ENCODE measurements at places on chromosomes 5 and 9.

DNA sequence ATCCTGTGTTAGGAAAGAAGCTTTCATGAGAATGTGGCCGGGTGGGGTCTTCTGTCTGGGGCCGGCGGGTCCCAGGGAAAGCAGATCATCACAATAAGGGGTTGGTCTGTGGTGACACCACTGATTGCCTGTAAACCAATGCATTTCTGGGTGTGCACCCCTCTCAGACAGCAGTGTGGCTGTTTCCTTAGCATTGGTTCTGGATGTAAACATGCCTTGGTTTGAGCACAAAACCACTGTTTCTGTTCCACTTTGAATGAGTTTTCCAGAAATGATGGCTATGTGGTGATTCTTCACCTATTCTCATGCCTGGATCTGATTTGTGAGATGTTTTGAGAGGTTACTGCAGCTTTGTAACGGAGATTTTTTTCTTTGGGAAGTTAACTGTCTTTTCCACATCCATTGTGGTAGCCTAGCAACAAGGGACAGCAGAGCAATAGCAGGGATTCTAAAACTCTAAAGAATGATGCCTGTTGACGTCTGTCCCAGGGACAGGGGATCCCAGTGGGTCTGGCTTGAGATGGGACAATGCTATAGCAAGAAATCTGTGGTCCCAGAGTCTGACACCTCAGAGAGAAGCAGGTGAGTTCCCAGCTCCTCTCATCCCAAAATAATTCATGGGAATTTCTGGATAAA lies at the start of gene CCDC192:
Gene CCDC192 (plus strand): TSS at position 466 of the 636 bp plus-strand sequence. CDS start 55 bp downstream, at position 521.
- DNase-seq: no peak

- DNase-seq: no peak
These were observed 110.7 kb upstream of the FST start for GRCh38 chr5:53369681-53370080.

GRCh38 chr9:33044677-33045282 lies 19.7 kb downstream of the DNAJA1 start:
- no peak for DNase-seq

GRCh38 chr5:38426490-38426889 lies 130.0 kb downstream of the LIFR start:
- no peak for DNase-seq

DNA sequence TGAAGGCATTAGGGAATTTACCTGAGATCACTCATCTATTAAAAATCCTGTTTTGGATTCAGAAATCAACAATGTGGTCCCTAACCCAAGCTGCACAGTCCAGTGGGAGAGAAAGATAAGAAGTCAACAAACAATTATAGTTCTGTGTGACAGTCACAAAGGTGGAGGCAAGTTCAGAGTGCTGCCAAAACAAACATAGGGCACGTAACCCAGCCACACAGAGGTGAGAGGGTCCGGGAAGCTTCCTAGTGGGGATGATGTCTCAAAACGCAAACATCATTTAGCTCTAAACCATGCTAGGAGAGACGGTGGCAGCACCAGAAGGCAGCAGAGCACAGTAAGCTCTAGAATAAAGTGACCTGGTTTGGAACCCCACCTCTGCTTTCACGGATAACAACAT lies 158.9 kb downstream of the MAPKAP1 start:
- DNase-seq: no peak

- DNase-seq: peak; percentile 71
These were observed 29.9 kb downstream of the CSF2 start for GRCh38 chr5:132103332-132103951.

DNA sequence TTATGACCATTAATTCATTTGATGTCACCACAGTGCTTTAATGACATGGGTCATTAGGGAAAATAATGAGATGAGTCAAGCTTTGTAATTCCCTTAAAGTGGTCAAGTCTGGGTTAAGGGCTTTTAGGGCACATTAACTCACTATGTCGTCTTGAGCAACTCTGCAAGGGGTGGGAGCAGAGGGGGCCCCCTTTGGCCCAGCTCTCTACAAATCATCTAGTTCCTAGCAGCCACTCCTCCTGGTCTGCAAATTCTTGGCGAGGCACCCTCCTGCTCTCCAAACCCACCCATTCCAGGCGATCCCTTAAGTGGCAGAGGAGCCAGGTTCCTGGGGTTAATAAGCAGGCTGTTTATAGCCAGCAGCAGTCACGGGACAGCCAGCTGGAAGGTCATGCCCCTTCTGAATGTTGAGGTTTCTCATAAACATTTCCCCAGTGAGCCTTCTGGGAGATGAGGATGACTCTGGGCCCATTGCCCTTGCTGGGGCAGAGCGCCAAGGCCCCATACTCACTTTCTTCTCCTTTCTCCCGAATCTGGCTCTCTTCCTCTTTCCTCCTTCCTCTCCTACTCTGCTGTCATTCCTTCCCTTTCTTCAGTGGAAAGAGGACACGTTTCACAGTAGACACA lies 14.3 kb upstream of the GPX3 start:
- peak; percentile 74 for DNase-seq

- no peak for DNase-seq
These were observed 69.7 kb downstream of the CARTPT start for GRCh38 chr5:71788794-71789193.

GRCh38 chr9:84271921-84272556 lies 68.5 kb downstream of the SLC28A3 start:
- DNase-seq: no peak

All from lower lobe of right lung (tissue), 2 donors.